ENCODE measurements at places on chromosomes 7 and 10.

DNA sequence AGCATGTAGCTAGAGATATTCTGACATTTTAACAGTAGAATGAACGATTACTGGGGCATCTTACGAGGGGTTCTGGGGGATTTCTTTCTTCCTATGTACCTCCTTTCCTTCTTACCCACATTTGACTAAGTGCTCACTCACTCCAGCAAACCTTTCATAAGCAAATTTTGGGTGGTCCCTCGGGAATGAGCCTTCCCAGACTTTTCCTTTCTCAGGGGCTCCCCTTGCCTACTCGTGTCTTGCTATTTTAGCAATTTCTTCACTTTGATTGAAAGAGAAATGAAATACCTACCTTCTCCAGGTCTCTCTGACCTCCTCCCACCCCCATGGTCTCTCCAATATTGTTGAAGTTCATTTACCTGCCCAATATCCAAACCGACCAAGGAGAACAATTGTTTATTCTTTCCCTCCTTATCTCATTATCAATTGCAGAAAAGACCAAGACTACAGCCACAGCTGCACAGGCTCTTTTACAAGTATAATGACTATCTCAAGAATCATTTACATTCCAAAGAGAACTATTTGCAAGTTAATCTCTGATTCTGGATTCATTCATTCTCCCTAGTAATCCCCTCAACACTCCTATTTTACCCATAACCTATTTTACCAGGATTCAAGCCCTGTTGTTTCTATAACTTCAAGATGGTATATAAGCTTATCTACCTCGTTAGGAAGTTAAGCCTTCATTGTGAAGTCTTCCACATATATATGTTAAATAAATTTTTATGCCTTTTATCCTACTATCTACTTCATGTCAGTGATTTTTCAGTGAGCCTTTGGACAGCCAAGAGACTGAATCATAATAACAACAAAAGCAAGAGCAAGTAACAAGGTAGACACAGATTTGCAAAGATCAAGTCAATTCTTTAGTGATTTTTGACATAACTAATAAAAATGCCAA is 480.6 kb downstream of the IPMK start:
- no peak for DNase-seq

DNA sequence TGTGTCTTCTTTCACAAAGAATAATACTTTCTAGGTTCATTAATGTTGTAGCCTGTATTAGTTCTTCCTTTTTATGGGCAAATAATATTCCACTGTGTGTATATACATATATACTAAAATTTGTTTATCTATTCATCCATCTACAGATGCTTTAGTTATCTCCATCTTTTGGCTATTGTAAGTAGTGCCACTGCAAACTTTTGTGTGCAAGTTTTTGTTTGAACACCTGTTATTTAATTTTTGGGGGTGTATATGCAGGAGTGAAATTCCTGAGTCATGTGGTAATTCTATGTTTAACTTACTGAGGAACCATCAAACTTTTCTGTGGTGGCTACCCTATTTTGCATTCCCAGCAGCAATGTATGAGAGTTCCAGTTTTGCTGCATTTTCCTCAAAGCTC is 37.7 kb upstream of the AGR3 start:
- no peak for DNase-seq

GRCh38 chr7:81333004-81333403 is 414.2 kb upstream of the SEMA3C start:
- DNase-seq = no peak

GRCh38 chr10:51028420-51028819 is 45.9 kb upstream of the PRKG1 start:
- DNase-seq = no peak

DNA sequence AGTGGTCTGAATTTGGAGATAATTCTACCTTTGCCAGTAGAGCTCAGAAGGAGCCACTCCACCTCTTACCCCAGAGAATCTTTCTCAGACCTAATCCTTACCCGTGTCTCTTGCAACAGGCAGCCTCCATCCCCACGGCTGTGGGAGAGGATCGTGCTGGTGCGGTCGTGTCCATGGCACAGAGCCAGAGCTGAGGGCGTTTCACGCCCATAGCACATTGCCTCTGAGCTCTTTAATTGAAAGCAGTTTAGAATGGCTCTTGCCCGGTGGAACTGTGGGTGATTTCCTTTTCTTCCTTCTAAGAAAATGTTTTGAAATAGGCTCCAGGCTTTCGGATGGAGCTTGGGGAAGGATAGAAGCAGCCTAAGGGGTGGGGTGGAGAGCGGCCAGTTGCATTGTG is 41.5 kb downstream of the PRF1 start:
- DNase-seq = peak; percentile 34

GRCh38 chr7:15853832-15854470 is 167.5 kb upstream of the MEOX2 start:
- no peak for DNase-seq

GRCh38 chr7:96596120-96596826 is 113.4 kb downstream of the SEM1 start:
- DNase-seq = peak; percentile 88

DNA sequence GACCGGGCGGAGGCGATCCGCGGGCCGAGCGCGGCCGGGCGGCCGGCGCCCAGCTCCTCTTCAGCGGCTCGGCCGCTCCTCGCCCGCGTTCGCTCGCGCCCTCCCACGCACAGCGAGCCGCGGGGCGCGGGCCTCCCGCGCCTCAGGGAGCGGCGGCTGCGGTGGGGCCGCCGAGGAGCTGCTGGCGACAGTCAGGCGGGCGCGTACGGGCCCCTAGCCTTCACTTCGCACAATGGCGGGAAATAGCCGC is at the start of gene MCMBP:
Gene MCMBP (minus strand): TSS at position 234 of the 250 bp plus-strand sequence. CDS start 259 bp downstream, outside the sequence.
- no peak for DNase-seq

GRCh38 chr7:149872419-149873073 is 1.2 kb upstream of the ATP6V0E2 start:
- peak; percentile 60 for DNase-seq

DNA sequence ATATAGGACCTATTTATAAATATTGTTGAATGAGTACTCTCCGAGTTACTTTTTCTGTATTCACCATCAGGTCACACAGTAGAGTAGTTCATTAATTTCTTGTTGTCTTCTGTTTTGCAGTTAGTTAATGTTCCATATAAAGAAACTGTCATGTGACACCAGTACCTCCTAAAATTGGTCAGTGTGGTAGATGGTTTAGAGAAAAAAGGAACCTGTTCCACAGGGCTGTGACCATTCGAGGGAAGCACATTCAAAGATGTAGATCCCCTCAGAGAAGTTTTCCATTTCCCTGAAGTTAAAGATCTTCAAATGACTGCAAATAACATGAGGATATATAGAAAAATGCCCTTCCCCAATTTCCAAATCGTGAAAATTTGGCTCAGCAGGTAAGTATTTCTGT is 45.7 kb downstream of the PRPF18 start:
- DNase-seq = no peak

- no peak for DNase-seq
These were observed 1.5 kb downstream of the CLDN12 start for GRCh38 chr7:90404777-90405176.

DNA sequence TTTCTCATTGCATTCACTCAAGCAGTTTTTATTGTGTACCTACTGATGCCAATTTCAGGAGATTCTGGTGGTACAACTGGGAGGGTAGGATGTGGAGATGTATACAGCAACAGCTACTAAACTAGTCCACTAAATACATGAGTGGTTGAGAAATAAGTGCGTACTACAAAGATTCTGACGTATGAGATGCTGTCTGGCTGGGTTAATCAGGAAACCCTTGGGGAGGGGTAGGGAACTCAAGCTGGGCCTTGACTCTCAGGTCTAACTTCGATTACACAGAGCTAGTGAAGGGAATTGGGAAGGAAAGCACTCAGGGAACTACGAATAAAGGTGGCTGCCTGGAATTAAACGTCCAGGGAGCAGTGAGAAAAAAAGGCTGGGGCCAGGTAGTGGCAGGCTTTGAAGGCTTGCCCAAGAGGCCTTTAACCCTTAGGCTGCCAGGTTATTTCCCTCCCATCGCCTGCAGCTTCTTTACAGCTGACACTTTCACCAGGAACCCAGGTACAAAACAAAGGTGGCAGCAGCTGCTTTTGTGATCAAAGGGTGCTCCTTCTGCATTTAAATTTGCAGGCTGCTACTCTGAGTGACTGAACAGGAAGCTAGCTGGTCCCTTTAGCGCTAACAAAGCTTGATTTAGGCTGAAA is 3.2 kb downstream of the MMS19 start:
- DNase-seq = no peak

- DNase-seq = no peak
These were observed 171.9 kb downstream of the NSUN6 start for GRCh38 chr10:18479502-18479901.

GRCh38 chr7:43430411-43430810 is 152.5 kb upstream of the STK17A start:
- no peak for DNase-seq

- no peak for DNase-seq
These were observed 310.3 kb upstream of the KLF6 start for GRCh38 chr10:4095166-4095917.

DNA sequence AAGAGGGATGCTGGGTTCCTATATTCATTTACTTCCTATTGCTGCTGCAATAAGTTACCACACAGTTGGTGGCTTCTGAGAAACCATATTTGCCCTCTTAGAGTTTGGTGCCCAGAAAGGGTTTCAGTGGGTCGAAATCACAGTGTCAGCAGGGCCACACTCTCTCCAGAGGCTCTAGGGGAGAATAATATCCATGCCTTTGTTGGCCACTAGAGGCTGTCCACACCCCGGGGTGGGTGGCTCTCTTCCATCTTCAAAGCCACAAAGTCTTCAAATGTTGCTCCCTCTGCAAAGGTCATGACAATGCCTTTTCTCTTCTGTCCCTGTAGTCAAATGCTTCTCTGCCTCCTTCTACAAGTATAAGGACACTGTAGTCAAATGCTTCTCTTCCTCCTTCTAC is 989.4 kb downstream of the CCSER2 start:
- no peak for DNase-seq

- no peak for DNase-seq
These were observed 66.5 kb downstream of the SCRN1 start for GRCh38 chr7:29922921-29923700.

- peak; percentile 64 for DNase-seq
These were observed 198.6 kb downstream of the TRIL start for GRCh38 chr7:28759475-28759971.

GRCh38 chr10:116385994-116386809 is 41.4 kb upstream of the PNLIPRP3 start:
- DNase-seq = peak; percentile 29

DNA sequence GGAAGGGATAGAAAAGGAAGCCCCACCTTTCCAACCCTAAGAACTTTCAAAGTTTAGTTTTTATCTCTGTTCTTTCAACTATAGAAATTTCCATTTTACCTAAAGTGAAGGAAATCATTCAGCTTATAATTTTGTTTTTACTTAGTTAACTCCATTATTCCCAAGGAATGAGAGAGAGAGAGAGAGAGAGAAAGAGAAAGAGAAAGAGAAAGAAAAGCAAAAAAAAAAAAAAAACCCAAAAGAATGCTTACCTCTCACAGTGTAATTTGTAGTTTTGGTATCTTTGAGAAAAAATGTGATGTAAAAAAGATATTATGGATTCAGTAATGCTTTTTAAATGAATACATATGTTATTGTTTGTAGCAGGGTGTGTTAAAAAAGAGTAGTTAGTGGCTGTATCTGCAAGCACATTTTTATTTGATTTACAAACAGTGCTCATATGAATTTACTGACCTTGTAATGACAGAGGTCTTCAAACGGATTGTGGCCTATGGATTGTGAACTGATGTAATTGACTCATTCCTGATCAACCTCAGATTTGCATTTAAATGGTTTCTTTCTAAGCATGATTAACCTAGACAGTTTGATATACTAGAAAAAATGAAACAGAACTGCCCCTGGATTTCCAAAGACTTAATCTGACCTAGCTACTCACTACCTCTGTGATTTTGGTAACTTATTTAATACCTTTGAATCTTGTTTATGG is 64.9 kb downstream of the LCOR start:
- DNase-seq = no peak

DNA sequence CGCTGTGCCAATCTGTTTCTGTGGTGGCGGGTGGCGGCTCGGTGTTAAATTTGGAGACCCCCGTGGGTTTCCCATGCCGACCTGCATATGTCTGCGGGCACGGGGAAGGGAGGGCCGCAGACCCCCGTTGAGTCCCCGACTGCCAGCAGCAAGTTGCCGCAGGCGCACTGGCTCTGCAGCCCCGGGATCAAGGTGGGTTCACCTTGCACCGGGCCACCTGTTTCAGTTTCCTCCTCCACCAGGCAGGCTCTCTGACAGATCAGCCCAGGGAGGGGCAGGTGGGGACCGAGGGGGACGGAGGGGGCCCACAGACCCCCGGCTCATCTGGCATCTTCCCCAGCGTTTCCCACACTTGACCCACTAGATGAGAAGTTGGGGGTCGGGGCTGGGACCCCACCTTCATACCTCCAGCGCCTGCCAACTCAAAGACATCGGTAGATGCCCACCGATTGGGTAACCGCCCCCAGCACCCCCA is 95.9 kb downstream of the CUX1 start:
- no peak for DNase-seq

GRCh38 chr10:27190508-27190907 is 35.4 kb downstream of the MASTL start:
- no peak for DNase-seq

GRCh38 chr7:7858559-7858958 is 110.0 kb upstream of the GLCCI1 start:
- no peak for DNase-seq

- no peak for DNase-seq
These were observed 87.1 kb downstream of the SAMD9 start for GRCh38 chr7:93030605-93031225.

DNA sequence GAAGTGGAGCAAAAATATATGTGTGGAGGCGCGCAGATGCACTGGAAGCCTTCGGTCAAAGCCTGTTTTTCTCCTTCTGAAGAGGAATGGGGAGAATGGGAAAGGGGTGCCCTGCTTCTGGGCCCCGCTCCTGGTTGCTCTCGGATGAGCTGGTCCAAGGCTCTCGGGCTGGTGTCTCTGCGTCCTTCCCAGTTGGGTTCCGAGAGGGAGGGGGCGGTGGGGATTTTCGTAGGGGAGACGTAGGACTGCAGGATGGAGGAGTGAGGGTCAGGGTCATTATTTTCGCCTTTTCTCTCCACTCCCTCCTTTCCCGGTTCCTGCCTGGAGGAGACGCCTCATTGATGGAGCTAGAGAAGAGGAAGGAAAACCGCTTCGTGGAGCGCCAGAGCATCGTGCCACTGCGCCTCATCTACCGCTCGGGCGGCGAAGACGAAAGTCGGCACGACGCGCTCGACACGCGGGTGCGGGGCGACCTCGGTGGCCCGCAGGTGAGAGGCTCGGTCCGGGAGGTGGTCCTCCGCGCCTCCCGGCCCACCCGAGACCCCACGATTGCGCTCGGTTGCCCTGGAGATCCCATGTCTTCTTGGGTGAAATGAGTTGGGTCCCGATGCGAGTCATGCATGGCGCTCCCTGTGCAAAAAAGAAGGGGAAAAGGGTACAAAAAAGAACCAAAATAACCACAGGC is 790 bp downstream of the ADAM22 start:
- peak; percentile 65 for DNase-seq
